COR-L47 (cell line): ENCODE measurements at places on chromosomes 12 and 14.

- DNase-seq: no peak
Measured at GRCh38 chr12:90836689-90837088, 118.3 kb downstream of the CCER1 start.

DNA sequence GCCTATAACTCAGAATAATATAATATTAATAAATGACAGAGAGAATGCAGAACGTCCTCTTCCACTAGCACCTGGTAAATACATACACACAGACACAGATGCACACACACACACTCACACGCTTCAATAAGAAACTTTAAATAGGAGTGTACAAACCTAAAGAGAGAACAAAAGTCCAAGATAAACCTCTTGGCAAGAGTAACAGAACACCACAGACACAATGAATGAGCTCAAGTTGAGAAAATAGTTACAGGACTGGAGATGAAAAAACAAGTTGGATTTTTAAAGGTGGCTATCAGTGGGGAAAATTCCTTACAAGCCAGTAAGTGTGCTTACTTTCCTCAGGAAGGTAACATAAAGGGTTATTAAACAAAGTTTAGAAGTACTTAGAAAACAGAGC, 35.2 kb downstream of the CRY1 start:
- DNase-seq: no peak

DNA sequence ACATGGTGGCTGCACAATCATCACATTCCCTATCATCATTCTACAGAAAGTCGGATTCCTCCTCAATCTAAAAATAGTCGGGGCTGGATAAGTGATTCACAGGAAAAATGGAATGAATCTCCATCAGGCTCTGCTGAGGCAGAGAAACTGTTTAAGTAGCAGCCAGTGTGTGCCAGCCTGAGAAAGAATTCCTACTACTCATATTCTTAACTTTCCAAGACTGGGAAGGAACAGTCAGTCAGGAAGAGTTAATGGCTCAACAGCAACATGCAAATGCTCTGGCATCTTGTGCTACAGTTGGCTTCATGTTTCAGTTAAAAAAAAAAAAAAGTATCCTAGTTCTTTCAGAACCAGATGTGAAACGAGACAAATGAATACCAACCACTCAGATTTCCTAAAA, 187.0 kb downstream of the GRIP1 start:
- no peak for DNase-seq

- DNase-seq: no peak
Measured at GRCh38 chr14:31312934-31313333, 105.3 kb upstream of the HECTD1 start.

- no peak for DNase-seq
Measured at GRCh38 chr12:49902399-49903350, 1.0 kb downstream of the FAIM2 start.

DNA sequence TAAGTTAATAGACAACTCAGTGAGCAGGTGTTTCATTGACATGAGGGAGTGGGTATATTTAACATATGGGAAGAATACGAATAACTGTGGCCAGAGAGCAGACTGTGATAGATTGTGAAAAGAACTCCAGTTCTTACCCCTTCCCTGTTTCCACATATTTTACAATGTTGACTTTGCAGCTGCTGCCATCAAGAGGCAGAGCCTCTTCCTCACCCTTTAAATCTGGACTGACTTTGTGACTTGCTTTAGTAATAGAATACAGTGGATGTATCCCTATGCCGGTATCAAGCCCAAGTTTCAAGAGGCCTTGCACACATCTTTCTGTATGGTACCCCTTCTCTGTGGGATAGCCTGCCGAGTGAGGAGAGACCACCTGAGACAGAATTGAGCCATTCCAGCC, 356.7 kb downstream of the ETNK1 start:
- DNase-seq: no peak

GRCh38 chr12:2039034-2039433, 13.8 kb upstream of the CACNA1C start:
- DNase-seq: no peak

GRCh38 chr12:98188650-98189077, 326.7 kb upstream of the TMPO start:
- DNase-seq: no peak
